ENCODE measurements at places on chromosomes 5 and 9. TPM values are rescaled to one million over a fixed set of nuclear protein-coding genes. Genes with fewer than 3 reads are reported as not detected.

- no peak for DNase-seq
Measured at GRCh38 chr5:167937635-167937998, 353.8 kb upstream of the WWC1 start.

DNA sequence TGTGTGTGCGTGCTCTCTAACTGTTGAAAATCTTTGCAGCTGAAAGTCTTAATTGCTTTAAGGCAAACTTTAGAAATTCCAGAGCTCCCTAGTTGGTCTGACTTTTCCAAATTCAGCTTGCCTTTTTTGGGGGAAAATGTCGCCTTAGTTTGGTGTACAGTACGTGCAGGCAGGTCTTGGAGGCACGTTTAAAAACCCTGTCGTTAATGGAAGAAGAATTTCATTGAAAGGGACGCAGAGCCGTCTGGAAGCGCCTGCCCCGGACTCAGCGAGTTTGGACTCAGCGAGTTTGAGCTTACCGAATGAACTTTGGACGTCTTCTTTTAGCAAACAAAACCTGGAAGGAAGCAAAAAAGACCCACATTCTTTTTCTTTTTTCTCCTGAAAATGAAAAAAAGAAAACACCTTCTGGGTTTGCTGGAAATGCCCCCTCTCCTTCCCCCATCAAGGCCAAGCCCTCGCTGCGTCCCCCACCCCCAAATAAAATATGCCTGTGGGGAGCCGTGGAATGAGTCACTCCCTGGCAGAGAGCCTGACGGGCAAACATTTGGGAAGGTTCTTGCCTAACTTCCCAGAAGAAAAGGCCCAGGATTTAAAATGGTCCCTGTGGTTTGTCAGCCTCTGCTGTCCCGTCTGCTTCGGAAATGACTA is 1.5 kb downstream of the NEK6 start:
- DNase-seq = peak; percentile 88

The PCDHB16 gene
- 0.98 TPM for total RNA-seq

GRCh38 chr5:39934830-39935229 is 510.1 kb upstream of the DAB2 start:
- DNase-seq = no peak

DNA sequence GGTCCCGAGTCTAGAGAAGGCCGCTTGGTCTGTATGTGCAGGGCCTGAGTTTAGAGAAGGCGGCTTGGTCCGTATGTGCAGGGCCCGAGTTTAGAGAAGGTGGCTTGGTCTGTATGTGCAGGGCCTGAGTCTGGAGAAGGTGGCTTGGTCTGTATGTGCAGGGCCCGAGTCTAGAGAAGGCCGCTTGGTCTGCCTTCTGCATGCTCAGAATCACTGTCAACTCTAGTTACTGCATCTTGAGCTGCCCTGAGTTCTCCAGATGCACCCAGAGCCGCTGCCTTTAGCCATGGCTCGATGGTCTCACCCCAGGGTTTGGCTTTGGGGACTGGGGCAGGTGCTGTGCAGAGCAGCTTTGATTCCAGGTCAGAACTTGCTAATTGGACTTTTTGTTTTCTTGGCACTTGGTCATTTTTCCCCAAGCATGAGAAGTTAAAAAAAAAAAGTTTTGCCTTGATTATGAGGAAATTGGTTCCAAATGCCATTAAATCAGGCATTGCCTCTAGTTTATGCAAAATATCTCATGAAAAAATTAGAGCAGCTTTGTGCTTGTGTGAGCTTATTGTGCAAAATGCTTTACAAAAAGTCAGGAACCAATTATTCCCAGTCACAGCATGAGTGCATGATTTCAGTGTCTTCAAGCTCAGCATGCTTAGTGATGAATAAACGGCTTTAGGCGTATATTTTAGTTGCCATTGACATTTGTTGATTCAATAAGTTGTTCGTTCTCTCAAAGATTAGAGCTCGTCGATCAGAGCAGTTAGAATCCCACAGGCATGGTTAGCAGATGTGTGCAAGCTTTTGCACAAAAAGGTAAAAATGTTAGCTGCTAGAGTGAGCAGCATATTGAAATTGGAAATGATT is 25.4 kb upstream of the EXOC3 start:
- no peak for DNase-seq
